ENCODE measurements at places on chromosomes 3 and 15.

DNA sequence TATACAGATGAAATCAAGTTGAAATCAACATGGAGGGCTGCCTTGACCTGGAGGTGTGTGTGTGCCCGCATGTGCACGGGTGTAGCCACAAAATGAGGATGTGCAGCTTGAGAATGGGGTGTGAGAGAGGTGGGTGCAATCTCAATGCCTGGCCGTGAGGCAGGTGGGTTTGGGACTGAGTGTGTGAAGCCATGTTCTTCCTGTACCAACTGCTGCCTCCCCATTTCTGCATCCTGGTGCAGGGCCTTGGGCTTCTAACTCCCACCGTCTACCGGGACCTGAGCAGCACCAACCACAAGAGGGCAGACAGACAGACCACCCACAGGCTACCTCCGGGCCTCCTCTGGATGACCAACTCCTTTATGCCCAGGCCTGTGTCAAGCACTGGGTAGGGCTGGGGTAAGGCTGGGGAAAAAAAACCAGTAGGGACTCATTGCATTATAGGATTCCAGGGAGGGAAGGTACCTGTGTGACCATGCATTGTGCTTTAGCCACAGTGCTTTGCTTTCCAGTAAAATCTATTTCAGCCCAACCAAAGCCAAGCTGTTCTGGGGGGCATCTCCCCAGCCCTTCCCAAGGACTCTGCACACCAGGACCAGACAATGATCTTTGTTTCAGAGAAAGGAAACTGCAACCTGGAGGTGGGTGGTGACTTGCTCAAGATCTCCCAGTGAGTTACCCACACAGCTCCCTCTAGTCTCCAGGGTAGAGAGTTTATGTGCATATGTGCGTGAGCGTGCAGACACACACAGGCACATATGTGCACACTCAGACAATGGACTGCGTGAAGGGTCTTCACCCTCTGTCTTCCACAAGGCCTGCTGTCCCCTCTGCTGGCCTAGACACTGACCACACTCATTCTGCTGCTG lies 162.2 kb upstream of the TLE3 start:
- no peak for DNase-seq

DNA sequence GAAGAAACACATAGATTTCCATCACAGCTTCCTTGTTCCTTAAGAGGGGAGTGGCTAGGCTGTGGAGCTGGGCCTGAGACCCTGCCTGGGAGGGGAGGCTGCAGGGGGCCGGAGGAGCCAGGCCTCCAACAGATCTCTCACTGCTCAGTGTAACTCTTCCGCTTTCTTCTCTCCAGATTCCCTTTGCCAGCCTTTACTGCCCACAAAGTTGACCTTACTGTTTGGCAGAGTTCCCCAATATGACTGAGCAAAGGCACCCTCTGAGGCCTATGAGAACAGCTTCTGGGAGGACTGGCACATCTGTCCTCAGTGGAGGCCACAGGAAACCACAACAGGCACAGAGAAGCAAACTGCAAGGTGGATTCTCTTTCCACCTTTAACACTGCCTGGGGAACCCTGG lies 38.1 kb downstream of the SLCO2A1 start:
- no peak for DNase-seq

GRCh38 chr3:27861046-27862036 lies 139.2 kb upstream of the EOMES start:
- no peak for DNase-seq

- DNase-seq, result no peak
These were observed 21.2 kb upstream of the IL16 start for GRCh38 chr15:81175496-81175895.

DNA sequence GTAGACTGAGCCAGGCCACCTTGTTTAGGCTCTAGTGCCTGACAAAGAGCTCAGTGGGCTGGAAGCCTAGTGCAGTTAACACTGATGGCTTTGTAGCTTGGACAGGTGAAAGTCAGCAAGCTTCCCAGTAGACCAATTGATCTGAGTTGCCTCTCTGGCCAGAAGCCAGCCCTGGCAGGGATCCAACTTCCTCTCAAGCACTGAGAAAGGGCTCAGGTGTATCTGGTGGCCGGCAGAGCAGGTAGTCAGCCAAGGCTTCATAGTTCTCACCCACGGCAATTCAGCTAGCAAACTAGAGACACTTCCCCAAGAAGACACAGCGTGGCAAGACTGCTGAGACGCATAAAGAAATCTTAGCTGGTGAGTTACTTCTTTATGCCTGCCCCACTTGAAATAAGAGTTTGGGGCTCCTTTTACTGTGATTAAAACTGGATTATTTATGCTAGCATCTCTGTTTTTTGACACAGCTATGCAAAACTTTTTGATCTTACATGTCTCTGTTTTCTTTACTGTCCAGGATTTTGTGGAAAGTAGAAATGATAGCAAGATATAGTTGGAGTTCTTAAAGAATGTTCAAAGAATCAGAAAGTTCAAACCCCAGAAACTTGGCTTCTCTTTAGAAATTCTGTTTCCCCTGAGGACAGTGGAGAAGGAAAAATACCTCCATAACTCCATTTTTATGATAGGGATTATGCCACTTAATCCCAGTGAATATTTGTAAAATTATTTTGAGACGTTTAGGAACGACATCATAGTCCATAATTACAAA lies 8.4 kb upstream of the CA12 start:
- DNase-seq, result peak; percentile 65

DNA sequence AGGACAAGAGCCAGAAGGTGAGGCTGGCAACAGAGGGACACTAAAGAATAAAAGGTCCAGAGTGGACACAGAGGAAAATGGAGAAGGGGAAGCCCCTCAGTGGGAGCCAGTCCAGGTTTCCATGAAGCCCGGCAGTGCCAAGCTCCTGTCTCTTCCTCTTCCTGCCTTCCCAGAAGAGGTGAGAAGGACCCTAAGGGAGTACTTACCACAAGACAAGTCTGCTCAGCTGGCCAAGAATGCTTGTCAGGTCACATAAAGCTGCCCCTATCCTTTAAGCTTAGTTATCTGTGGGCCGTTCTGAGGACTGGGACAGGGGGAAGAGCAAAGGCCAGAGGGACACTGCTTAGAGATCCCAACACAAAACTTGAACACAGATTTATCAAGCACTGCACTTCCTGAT lies 100.2 kb downstream of the RYK start:
- DNase-seq, result no peak

GRCh38 chr3:61564395-61565059 lies 3.2 kb downstream of the PTPRG start:
- DNase-seq, result peak; percentile 92

GRCh38 chr15:61879219-61879618 lies 181.0 kb downstream of the VPS13C start:
- no peak for DNase-seq

DNA sequence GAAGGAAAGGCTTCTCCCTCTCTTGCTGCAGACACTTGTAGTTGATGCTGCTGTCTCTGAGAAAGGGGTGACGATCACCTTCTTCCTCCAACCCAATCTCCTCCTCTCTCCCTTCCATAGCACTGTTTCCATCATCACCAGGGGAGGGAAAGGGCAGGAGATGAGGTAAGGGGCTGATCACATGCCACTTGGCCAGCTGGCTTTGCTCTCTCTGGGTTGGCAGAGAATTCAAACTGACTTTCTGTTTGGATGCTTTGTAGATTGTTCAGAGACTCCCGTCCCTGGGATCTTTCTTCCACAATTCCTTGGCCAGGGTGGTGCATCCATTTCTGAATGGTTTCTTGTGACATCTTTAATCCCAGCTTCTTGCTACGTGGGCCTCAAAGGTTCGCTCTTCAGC lies 43.2 kb upstream of the ZNF148 start:
- no peak for DNase-seq

DNA sequence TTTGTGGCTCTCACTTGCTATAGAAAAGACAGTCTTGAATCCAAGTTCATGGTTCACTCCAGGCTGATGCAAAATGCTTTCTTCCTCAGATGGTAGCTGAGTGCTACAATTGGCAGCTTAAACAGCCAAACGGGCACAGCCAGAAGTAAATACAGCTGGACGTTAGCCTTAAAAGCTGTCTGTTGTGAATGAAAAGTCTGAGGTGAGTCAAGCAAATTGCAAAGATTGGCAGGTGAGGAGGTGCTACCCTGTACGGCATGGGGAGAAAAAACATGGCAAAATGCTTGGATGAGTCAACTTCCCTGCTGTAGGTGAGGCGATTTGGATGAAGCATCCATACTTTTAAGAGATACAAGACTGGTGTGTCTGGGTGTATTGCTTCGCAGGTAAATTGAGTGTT lies 40.5 kb downstream of the IL5RA start:
- no peak for DNase-seq

- no peak for DNase-seq
These were observed 9.9 kb downstream of the P3H2 start for GRCh38 chr3:190110826-190111225.

DNA sequence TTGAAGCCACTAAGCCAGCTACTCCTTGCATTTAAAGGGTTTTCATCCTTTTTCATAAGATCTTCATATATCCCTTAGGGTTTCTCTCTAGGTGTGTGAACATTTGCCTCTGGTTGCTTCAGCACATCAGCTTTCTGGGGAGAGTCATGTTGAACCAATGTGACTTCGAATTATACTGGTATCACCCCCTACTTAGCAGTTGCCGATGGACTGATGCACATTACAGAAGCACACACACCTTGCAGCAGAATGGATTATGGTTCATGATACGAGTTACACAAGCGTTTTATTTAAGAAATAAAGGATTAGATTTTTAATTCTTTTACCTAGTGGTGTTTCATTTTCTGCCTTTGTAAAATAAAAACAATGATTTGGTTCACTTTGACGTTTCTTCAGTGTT lies 39.6 kb downstream of the FBXO22 start:
- no peak for DNase-seq

GRCh38 chr3:100517276-100517675 lies 24.9 kb downstream of the TMEM45A start:
- DNase-seq, result no peak

GRCh38 chr3:108008931-108009639 lies 81.7 kb downstream of the CD47 start:
- DNase-seq, result no peak

GRCh38 chr3:15055019-15055557 lies 10.0 kb downstream of the MRPS25 start:
- DNase-seq, result no peak

GRCh38 chr15:68572309-68572708 lies 6.5 kb upstream of the CORO2B start:
- no peak for DNase-seq
